ENCODE measurements at places on chromosomes 3 and 15.

DNA sequence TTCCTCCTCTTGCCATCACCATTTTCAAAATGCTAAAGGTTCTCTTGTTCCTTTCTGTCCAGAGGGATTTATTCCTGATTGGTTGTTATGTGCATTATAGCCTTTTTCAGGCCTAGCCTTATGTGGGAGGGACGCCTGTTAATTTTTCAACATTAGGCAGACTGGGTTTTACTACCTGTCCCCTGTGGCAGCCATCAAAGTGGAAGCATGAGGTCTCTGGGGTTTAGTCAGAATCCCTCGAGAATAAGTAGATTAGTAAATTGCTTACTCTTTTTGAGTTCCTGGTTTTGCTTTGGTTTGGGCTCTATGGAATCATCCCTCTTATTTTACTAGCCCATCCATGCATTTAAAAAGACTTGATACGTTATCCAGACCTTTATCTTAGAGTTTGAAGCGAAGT, 32.4 kb downstream of the PAK2 start:
- no peak for DNase-seq

GRCh38 chr3:99114565-99115291, 213.2 kb upstream of the DCBLD2 start:
- no peak for DNase-seq

DNA sequence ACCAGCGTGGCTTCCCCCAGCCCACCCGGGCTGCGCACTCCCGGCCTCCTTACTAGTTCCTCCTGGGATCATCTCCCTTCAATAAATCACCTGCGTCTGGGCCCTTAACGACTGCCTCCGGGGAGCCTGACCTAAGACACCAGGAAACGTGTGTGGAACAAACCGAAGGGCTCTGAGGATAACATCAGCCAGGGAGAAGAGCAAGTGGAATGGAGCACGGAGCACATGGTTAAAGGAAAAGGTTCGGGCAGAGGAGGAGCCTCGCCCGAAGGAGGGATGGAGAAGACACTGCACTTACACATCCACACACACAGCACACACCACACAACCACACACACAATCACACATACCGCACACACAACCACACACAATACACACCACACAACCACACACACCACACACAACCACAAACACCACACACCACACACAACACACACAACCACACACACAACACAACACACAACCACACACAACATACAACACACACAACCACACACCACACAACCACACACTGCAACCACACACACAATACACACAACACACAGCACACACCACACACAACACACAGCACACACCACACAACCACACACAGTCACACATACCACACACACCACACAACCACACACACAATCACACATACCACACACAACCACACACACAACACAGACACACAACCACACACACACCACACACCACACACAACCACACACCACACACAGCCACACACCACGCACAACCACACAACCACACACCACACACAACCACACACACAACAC, 24.7 kb downstream of the CPN2 start:
- DNase-seq: no peak

DNA sequence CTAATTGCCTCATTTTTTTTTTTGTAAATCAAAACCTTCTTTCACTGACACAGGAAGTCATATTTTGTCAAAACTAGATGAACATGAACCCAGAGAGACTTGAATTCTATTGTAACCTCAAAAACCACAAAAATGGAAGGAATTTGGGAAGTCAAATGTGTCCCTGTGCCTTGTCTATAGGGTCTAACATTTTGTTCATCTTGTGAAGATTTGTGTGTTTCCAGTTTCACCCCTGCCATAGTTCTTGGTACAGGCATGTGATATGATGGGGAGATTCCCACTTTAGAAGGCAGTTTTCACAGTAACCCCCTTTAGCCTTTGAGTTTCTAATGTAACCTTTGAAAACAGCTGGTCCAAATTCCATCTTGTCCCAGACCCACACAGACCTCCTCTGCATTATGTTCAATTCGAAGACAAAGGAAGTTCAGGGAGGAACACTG, 318.5 kb upstream of the ADAMTS9 start:
- no peak for DNase-seq

- no peak for DNase-seq
Observed at GRCh38 chr3:1752205-1752604, 346.5 kb upstream of the CNTN4 start.

GRCh38 chr15:70596354-70597055, 166.9 kb downstream of the UACA start:
- no peak for DNase-seq

GRCh38 chr3:134453631-134454030, 32.2 kb downstream of the ANAPC13 start:
- DNase-seq: no peak

GRCh38 chr3:31240874-31241273, 291.9 kb upstream of the STT3B start:
- no peak for DNase-seq

DNA sequence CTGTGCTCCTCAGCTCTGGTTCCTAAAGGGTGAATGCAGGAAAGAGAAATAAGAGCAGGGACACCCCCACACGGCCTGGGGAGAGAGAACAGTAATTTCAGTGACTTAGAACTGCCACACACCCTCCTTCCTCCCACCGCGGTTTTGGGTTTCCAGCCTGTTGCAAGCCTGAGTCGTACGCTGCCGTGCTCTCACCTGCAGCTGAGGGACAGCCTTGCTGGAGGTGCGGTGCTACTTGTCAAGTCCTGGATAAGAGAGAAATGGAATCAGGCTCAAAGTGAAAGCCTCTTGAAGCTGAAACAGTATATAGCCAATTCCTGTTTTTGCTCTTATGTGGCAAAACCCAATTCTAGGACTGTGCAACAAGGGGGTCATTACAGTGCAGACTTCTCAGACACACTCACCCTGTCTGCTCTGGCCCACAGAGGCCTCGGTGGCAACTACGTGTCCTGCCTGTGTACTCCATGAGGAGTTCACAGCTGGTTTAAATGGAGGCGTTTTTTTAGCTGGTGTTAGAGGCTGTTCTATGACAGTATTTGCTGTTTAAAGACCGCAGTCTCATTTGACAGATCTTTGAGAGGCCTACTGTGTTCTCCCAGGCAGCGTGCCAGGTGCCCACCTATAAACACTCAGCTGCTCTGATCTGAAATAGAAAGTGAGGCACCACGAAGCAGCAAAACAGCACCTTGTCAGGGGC, 42.9 kb downstream of the TBC1D2B start:
- DNase-seq: peak; percentile 75
